Activated naive CD4-positive, alpha-beta T cell treated with anti-CD3 and anti-CD28 coated beads, Interleukin-2, amount 50 U/mL, for 16 hours (primary cell): ENCODE measurements at places on chromosomes 5 and 9.

GRCh38 chr5:146018514-146019375, 82.4 kb downstream of the SH3RF2 start:
- DNase-seq = no peak

DNA sequence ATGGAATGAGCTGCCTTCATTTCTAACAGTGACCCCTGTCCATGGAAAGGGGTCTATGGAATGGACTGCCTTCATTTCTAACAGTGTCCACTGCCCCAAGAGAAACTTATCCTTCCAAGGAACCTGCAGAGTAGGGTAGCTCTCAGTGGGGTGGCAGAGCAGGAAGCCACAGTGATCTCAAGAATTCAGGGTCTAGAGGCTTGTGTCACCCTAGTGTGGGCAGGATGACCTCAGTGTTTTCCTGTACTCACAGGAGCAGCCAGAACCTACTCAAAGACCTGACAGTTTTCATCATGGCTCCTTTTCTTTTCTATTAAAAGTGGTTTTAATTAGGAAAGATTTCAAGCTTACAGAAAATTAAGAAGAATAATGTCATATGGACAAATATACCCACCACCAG, 27.5 kb downstream of the SEC61B start:
- DNase-seq = no peak

DNA sequence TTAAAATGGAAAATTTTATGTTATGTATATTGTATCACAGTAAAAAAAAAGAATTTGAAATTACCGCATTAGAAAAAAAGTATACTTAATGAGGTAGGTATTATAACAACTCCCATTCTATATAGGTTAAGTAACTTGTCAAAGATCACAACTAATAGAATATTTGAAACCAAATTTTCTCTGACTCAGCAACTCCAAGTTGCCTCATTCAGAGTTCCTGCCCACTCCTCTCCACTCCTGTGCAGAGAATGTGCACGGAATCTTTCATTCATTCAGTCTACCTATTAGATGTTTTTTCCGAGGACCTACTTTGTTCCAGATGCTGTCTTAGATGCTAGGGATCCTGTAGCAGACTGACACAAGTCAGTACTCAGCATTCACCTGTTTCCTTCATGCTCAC, 15.4 kb downstream of the SH3TC2 start:
- DNase-seq = no peak

- no peak for DNase-seq
These were observed 1.6 kb downstream of the BSPRY start for GRCh38 chr9:113350937-113351336.

GRCh38 chr5:58496488-58496887, 5.3 kb downstream of the GAPT start:
- no peak for DNase-seq

- no peak for DNase-seq
These were observed 186.5 kb downstream of the EFNA5 start for GRCh38 chr5:107484281-107484680.
